ENCODE measurements at places on chromosomes 4 and X.

- H3K4me1 ChIP-seq, result no peaks in the 10 kb centered on the region
- H3K4me3 ChIP-seq, result no peak overlapping the region
- H3K36me3 ChIP-seq, result no peaks in the 10 kb centered on the region
- DNase-seq, result peak; percentile 51
- H3K27ac ChIP-seq, result no peak overlapping the region
Measured at GRCh38 chr4:132642016-132642817, 506.9 kb upstream of the PCDH10 start.

GRCh38 chr4:84258905-84259830 lies 239.9 kb downstream of the NKX6-1 start:
- DNase-seq, result no peak
- H3K27ac ChIP-seq, result no peak overlapping the region
- H3K4me1 ChIP-seq, result no peaks in the 10 kb centered on the region

GRCh38 chr4:105149771-105150170 lies 3.1 kb downstream of the TET2 start:
- peaks cover 14% of the 10 kb centered on the region for H3K27me3 ChIP-seq
- H3K36me3 ChIP-seq, result no peaks in the 10 kb centered on the region
- no peak overlapping the region for H3K27ac ChIP-seq
- H3K4me3 ChIP-seq, result no peak overlapping the region

GRCh38 chrX:14873676-14874049 lies 442 bp downstream of the MOSPD2 start:
- H3K27me3 ChIP-seq, result no peaks in the 10 kb centered on the region
- no peak overlapping the region for H3K27ac ChIP-seq
- peak overlapping the region; percentile 85 for H3K4me3 ChIP-seq
- DNase-seq, result no peak

Data from H1 (cell line).